ENCODE measurements at places on chromosomes 2 and 18.
A peak's percentile ranks its signal among the peaks of the same experiment; 100 is the strongest.

DNA sequence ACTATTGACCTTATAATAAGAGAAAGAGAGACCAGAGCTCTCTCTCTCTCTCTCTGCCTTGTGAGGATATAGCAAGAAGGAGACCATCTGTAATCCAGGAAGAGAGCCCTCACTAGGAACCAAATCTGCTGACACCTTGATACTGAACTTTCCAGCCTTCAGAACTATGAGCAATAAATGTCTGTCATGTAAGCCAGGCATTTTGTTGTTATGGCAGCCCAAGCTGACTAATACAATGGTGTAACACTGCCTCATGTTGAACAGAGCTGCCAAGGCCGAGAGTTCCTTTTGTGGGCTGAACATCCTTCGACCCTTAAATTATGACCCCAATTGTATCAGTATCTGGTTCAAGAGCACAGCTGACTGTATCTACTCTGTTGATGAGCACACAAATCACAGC, 108.0 kb downstream of the LRRC30 start:
- no peak for DNase-seq

DNA sequence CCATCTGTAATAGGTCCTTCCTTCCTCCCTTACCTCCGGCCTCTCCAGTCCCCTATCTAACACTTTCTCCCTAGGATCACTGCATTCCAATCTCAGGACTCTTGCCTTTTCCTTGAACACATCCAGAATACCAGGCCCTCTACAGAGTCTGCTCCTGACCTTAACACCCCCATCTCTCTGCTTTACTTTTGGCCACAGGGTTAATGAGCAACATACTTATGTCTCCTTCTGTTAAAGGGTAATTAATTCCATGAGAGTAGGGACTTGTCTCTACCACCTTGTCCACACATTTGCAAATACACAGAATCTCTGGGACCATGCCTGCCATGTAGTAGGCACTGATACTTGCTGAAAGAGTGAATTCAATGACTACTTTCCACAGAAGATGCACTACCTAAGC, 94.9 kb downstream of the COBLL1 start:
- DNase-seq: no peak

- no peak for DNase-seq
Observed at GRCh38 chr18:22026362-22026761, 143.0 kb upstream of the GATA6 start.

- DNase-seq: peak; percentile 10
Observed at GRCh38 chr2:174158003-174158402, 90.3 kb downstream of the OLA1 start.

DNA sequence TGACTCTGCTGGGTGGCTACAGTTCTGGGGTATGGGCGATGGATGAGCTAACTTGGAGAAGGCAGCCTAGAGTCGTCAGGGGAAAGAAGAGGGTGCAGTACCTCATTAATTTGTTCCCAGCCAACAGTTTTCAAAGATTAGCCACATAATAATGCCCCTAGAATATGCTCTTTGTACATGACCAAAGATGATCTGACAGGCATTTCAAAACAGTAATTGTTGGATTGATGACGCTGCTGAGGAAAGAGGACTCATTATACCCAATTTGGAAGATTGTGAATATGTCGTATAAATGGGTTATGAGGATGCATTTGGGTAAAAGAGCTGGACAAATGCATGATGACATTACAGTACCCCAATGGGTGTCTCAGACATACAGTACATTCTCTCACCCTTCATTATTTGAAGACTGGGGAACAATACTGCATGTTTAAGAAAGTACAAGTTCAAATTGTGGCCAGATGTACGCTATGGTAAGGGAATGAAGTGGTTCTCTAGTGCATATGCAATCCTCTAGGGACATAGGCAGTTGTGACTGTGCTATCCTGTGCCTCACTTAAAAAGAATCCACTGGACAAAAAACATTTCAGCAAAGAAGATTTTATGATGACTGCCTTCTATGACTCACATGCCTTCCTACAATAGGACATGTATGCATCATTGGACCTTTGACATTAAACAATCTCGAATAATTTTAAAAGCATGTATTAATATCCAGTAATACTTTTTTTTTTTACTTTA, 233.2 kb downstream of the CNTNAP5 start:
- no peak for DNase-seq
